ENCODE measurements at places on chromosomes 6 and 20.

DNA sequence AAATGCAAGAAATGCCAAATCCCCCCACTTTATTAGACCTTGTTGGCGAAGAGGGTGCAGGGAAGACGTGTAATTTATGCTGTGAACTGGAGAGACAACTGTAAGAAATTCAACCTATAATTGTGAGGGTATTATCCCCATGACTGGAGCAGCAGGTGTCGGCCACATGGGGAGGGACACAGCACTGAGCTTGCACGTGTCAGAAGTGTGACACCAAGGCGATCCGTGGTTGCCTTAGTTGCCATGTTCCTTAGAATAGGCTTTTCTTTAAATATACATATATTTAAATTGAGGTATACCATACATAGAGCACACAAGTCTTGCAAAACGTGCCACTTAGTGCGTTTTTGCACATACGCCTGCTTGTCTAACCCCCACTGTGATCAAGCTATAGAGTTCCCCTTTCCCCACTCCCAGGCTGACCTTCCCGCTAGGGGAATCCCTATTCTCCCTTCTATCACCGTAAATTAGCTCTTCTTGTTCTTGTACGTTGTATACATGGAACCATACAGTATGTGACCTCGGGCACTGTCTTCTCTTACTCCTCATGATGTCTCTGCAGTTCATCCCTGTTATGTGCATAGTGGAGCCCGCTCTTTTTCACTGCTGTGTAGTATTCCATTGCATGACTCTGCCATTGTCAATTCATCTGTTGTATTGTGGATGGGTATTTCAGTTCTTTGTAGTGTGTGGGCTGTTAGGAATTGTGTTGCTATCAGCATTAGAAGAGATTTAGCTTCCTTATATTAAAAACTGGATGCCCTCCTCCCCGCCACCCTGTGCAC is 81.6 kb upstream of the PMEPA1 start:
- DNase-seq, result no peak

DNA sequence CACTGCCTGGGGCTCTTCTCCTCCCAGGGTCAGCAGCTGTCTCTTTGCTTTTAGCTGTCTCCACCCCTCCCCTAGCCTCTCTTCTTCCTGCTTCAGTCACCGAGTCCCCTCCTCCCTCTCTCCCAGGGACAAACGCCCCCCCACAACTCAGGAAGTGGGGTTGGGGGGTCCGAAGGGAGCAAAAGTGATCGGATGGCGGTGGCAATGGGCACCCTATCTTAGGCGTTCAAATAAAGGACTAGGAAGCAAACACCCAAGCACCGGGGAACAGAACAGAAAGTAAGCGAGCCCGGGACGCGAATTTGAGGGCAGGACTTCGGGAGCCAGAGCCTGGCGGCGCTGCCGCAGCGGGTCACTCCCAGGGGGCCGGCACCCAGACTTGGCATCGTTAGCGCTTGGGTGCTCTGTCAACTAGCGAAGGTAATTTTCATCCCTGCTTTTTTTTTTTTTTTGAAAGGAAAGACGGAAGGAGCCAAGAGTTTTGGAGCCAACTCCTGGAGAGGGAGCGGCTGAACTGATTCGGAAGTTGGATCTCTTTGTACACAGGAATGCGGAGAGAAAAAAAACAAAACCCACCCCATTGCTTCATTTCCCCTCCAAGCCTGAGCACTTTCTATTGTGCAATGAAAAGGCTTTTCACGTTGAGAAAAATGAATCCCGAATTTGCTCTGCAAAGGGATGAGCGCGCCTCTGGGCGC is 815 bp upstream of the ITPR3 start:
- DNase-seq, result no peak

- DNase-seq, result no peak
These were observed 220.1 kb downstream of the HACE1 start for GRCh38 chr6:104639668-104640067.

DNA sequence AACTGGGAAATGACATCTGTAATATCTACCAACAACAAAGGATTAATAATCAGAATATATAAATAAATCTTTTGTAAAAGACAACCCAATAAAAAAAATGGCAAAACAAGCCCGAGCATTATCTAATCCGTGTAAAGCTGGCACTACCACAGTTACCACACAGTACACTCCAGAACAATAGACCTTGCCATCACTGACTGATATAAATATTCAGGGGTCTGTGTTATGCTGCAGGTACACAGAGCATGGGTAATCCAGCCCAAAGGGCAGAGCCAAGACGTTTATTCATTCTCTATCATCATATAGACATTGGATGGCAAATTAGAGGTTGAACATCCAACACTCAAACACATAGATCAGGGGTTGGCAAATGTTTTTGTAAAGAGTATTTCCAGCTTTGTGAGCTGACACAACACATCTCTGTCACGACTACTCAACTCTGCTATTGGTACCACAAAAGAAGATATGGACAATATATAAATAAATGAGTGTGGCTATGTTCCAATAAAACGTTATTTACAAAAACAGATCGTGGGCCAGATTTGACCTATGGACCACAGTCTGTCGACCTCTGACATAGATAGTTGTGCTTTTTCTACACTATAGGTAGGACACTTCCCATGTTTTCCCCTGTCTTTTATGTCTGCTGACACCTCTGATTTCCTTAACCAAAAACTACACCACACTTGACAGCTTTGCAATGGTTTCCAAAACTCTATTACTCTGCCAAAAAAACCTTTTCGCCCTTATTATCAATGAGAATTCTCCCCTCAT is 4.5 kb downstream of the NCOA6 start:
- DNase-seq, result no peak

DNA sequence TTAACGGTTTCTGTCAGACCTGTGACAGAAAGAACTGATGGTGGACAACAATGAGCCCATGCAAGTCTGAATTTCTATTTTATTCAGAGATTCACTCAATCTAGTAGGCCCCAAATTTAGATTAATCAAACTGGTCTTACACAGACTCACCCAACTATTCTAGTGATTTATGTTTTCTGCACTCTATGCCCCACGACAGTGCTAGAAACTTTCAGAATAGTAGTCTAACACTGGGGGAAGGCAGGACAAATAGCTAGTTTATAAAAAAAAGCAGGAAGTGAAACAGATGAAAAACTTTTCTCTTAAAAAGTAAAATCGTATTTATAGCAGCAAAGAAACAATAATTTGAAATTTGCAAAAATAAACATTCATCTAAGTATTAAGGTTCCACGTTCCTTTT is 5.0 kb downstream of the TCP11 start:
- DNase-seq, result no peak

- no peak for DNase-seq
These were observed 103.0 kb upstream of the KCNK16 start for GRCh38 chr6:39425346-39426072.

DNA sequence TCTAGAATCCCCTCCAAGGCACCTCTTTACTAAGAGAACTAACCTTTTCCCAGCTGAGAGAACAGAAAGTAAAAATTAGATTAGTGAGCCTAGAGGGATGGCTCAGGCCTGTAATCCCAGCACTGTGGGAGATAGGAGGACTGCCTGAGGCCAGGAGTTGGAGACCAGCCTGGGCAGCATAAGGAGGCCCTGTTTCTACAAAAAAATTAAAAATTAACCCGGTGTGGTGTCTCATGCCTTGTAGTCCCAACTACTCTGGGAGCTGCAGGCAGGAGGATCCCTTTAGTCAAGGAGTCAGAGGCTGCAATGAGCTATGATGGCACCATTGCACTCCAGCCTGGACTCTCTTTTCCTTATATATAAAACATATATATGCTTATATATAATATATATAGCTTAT is 5.5 kb upstream of the OOEP start:
- no peak for DNase-seq

GRCh38 chr6:83068616-83069015 is 1.1 kb downstream of the DOP1A start:
- DNase-seq, result no peak

DNA sequence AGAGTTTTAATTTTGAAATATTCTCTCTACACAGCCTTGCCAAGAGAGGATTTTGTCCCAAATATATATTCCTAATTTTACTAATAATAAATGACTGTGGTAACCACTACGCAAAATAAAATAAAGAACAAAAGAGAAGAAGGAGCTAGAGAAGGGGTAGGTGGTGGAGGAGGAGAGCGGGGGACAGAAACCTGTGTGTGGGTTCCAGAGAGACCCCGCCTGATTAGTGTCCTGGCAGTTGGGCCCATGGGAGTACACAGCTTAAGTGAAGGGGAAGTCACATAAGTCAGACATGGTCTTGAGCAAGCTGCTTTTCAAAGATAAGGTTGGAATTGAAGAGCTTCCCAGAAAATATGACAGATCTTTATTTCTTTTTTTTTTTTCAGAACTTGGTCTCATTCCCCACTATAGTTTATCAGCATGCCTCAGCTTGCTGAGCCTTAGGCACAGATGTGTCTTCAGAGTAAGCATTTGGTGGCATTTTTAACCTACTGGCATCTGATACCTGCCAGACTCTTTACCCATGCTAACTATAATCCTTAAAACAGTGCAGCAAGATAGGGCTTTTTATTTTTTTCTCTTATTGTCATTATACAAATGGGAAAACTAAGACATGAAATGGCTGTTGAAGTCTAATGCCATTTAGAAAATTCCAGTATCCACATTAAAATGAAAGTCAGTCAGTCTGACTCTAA is 9.6 kb upstream of the RHAG start:
- DNase-seq, result no peak

DNA sequence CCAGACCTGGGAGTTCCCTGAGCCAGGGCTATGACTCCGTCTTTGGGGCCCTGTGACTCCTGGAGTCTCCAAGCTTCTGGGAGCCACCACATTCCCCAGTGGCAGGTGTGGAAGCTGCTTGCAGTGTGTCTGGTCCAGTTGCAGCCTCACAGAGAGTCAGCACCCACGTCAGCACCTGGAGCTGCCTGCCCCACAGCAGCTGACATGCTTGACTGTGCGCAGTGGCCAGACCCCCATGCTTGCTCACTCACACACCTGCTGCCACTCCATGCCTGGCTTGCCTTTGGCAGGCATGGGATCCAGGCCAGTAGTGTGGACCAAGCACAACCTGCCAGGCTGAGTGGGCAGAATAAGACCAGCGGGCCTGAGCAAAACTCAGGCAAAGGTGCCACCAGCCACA is 31.0 kb upstream of the ASIP start:
- no peak for DNase-seq

DNA sequence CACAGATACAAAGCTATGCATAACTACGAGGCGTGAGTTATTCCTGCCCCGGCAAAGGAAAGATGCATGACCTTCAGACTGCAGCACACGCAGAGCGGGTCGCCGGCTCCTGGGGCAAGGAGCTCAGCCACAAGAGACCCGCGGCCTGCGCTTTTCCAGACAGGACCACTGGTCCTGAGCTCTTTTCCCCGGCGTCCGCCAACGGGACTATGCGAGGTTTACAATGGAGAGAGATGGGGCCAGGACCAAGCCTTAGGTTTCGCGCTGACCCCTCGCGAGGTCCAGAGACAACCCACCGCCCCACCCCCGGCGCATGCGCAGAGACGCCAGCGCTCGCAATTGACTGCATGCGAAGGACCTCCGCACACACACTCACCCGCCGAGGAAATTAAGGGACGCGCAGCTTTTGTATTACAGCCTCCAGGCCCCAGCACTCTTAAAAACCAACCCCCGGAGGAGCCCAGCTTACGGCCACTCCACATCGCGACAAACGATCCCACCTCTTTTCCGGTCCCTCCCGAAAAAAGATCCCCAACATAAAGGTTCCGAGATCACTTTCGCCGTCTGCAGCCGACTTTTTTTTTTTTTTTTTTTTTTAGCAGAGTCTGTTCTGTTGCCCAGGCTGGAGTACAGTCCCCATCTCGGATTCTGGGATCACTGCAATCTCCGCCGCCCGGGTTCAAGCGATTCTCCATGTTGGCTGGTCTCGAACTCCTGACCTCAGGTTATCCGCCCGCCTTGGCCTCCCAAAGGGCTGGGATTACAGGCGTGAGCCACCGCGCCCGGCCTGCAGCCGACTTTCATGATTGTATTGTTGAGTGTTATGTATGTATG is at the start of gene COQ3:
COQ3 (minus strand) TSS at position 498 of the 834 bp plus-strand sequence; CDS start at position 482, 16 bp downstream.
- DNase-seq, result peak; percentile 71

- DNase-seq, result no peak
These were observed 152.6 kb downstream of the TBC1D7 start for GRCh38 chr6:13175759-13176158.

DNA sequence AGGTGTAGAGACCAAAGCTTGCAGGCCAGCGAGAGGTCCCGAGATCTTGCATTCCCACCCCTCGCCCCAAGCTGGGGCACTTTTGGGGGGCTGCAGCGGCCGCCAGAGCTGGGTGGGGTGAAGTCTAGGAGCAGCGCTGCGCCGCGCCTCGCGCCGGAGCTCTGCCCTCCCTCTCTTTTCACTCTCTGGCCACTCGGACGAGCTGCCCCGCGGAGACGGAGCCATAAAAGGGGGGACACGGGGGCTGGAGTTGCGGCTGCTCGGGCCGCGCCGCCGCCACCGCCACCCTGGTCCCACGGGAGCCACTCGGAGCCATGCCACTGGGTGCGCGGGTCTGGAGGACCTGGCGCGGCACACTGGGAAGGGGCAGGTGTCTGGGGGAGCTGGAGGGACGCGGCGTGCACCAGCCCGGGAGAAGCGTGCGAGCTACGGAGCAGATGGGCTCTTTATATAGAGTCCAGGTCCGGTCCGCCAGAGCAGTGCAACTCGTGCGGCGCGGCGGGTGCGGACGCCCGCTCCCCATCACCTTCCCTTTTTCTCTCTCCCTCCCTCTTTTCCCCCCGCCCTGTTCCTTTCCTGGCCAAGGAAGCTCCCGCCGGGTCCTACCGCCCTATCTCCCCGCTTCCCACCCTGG is 687 bp upstream of the HTR1B start:
- no peak for DNase-seq

DNA sequence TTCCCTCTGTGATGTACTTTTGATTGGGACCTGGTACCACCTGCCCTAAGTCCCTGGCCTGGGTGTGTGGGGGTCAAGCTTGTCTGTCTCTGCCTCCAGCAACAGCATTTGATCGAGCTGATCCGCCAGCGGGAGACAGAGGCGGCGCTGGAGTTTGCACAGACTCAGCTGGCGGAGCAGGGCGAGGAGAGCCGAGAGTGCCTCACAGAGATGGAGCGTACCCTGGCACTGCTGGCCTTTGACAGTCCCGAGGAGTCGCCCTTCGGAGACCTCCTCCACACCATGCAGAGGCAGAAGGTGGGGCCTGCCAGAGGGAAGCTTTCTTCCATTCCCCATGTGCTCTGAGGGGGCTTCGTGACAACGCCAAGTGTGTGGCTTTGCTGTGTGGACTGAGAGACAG is 5.4 kb downstream of the GID8 start:
- no peak for DNase-seq

GRCh38 chr6:38591439-38591838 is 48.3 kb downstream of the BTBD9 start:
- no peak for DNase-seq

DNA sequence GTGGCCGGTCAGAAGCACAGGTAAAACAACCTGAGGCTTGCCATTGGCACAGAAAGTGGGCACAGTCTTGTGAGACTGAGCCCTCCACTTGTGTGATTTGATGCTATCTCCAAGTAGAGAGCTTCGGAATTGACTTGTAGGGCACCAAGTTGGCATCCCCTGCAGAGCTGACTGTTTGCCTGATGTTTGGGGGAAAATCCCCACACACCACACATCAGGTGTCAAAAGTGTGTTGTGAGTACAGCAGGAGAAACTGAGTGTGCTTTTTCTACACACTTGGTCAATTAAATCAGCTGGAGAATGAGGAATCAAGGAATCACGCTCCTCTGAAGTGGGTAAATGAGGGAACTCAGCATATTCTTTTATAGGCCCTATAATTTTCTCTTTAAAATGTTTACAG is 989 bp downstream of the SERINC3 start:
- DNase-seq, result no peak

Measured in spinal cord (tissue), 10 donors.